Thyroid gland (tissue), 4 donors: ENCODE measurements at places on chromosomes 7 and 10. TPM values are rescaled to one million over a fixed set of nuclear protein-coding genes. Genes with fewer than 3 reads are reported as not detected.

The GPR26 gene
- not detected for total RNA-seq

- H3K27me3 ChIP-seq, result no peaks in the 10 kb centered on the region
- no peak for DNase-seq
- peaks cover 9% of the 10 kb centered on the region for H3K4me1 ChIP-seq
- no peak overlapping the region for H3K4me3 ChIP-seq
Observed at GRCh38 chr7:117269417-117269816, 53.4 kb downstream of the WNT2 start.

DNA sequence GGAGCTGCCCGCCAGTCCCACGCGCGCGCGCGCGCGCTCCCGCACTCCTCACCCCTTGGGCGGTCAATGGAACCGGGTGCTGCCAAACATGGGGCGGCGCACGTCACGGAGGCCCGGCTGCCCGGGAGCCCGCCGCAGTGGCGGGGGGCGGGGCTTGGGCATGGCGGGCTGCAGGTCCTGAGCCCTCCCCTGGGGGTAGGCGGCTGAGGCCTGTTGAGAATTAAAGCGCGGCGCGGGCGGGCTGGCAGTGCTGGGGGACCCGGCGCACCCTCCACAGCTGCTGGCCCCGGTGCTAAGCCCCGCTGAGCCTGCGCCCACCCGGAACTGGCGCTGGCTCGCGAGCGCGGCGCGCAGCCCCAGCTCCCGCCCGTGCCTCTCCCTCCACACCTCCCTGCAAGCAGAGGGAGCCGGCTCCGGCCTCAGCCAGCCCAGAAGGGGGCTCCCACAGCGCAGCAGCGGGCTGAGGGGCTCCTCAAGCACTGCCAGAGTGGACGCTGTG, 634.2 kb downstream of the ANKRD7 start:
- no peaks in the 10 kb centered on the region for H3K27me3 ChIP-seq
- peak; percentile 5 for DNase-seq
- H3K4me3 ChIP-seq, result no peak overlapping the region
- no peaks in the 10 kb centered on the region for H3K36me3 ChIP-seq
- no peaks in the 10 kb centered on the region for H3K4me1 ChIP-seq

The ENO4 gene
- total RNA-seq, result 1.8 TPM

- H3K27ac ChIP-seq, result no peak overlapping the region
- no peaks in the 10 kb centered on the region for H3K36me3 ChIP-seq
- DNase-seq, result no peak
- H3K4me3 ChIP-seq, result no peak overlapping the region
- peaks cover 16% of the 10 kb centered on the region for H3K4me1 ChIP-seq
Observed at GRCh38 chr10:30861221-30861620, 170.4 kb downstream of the ZNF438 start.

DNA sequence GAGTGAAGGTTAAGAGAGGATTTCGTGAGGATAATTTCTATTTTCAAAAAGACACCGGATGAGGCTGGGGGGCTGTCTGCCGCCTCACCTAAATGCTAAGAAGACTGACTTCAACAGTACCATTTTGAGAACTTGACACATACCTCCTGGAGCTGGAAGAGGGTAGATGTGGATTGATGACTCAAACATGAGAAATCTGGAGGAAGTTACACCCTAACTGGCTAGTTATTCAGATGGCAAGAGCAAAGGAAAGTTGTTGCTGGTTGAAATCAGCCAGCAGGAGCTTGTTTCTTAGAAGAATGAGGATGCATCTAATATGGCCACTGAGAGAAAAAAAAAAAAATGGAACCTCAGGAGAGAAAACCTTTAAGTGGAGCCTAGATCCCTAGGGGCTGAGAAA, 76.2 kb upstream of the KIAA1217 start:
- no peaks in the 10 kb centered on the region for H3K27me3 ChIP-seq
- no peak for DNase-seq
- no peak overlapping the region for H3K27ac ChIP-seq
- H3K4me3 ChIP-seq, result no peak overlapping the region
- H3K4me1 ChIP-seq, result peaks cover 57% of the 10 kb centered on the region
- no peaks in the 10 kb centered on the region for H3K36me3 ChIP-seq

DNA sequence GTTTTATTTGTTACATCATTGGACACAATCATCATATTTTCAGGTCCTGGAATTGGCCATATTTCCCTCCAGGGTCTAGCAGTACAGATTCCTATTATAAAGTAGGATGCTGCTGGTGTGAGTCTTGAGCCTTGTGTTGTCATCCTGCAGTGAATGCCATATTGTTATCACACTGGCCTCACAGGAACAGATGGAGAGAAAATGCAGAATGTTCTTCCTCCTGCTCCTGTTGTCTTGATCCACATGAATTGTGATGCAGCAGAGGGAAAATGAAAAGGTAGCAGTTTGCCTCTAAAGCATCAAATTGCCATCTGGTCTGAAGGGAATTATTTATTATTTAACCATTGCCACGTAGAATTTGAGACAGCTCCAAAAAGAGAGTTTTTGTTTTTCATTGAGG, 248.6 kb downstream of the GPAM start:
- H3K4me1 ChIP-seq, result no peaks in the 10 kb centered on the region
- no peak overlapping the region for H3K4me3 ChIP-seq
- H3K27ac ChIP-seq, result no peak overlapping the region
- H3K36me3 ChIP-seq, result no peaks in the 10 kb centered on the region
- H3K27me3 ChIP-seq, result no peaks in the 10 kb centered on the region

DNA sequence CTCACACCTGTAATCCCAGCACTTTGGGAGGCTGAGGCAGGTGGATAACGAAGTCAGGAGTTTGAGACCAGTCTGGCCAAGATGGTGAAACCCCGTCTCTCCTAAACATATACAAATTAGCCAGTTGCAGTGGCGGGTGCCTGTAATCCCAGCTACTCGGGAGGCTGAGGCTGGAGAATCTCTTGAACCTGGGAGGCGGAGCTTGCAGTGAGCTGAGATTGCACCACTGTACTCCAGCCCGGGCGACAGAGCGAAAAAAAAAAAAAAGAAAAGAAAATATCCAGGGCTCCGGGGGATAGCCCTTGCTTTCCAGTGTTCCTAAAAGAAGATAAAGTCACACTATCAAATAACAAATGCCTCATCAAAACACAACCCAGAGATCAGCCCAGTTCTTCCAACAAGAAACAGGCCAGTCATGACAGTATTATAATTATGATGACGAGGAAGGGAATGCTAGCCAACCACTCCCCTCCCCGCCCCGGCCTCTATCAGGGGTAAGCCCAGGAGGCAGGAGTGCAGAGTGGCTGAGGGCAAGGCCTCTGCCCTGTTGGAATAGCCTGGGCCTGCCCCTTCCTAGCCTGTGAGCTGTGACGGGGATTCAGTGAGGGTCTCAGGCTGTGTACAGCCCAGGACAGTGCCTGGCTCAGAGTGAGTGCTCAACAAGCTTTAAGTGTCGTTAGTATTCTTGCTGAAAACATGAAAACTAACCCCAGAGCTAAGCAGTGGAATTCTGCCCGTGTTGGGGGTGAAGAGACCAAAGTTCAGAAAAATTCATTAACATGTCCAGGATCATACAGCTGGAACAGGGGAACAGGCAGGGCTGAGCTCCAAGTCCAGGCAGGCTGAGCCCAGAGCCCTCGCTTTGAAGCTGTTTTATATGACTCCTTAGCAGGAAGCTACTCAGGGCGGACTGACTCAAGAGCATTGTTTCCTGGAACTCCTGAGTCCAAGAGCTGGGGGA, 54.3 kb downstream of the FAM241B start:
- H3K4me3 ChIP-seq, result no peak overlapping the region
- peaks cover 28% of the 10 kb centered on the region for H3K4me1 ChIP-seq
- no peaks in the 10 kb centered on the region for H3K27me3 ChIP-seq
- DNase-seq, result peak; percentile 48

DNA sequence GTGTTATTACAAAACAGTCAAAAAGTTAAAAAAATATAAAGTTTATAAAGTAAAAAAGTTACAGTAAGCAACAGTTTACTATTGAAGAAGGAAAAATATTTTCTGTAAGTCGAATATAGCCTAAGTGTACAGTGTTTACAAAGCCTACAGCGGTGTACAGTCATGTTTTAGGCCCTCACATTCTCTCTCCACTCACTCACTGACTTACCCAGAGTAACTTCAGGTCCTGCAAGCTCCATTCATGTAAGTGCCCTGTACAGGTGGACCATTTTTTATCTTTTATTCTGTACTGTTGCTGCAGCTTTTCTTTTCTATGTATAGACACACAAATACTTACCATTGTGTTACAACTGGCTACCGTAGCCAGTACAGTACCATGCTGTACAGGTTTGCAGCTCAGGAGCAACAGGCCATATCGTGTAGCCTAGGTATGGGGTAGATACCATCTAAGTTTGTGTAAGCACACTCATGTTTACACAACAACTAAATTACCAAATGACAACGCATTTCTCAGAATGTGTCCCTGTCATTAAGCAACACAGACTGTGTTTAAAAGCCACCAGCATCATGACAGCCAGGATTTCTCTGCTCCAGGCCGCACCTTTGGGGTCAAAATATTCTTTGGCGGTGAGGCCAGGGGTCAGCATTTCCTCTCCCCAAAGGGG, 67.2 kb downstream of the DLG5 start:
- DNase-seq, result no peak
- peaks cover 62% of the 10 kb centered on the region for H3K4me1 ChIP-seq
- H3K4me3 ChIP-seq, result no peak overlapping the region
- H3K27ac ChIP-seq, result peak overlapping the region; percentile 74
- H3K36me3 ChIP-seq, result no peaks in the 10 kb centered on the region
- no peaks in the 10 kb centered on the region for H3K27me3 ChIP-seq

DNA sequence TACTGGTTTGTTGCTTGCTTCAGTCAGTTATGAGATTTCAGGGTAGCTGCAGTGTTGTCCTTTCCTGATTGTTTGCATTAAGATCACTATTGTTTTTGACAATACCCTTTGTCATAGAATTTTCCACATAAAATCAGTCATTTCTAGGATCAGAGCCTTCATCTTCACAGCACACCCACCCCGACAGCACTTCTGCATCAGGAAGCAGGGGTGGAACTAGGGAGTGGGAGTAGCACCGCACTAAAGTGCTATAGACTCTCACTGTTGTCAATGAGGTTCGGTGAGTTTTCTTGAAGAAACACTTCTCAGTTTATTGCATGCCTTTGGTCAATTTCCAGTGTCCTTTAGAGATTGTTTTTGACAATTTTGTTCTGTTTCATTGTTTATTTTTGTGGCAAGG, 632.5 kb downstream of the AUTS2 start:
- H3K4me1 ChIP-seq, result no peaks in the 10 kb centered on the region
- no peaks in the 10 kb centered on the region for H3K36me3 ChIP-seq
- no peak overlapping the region for H3K4me3 ChIP-seq
- no peak for DNase-seq
- no peaks in the 10 kb centered on the region for H3K27me3 ChIP-seq

- H3K36me3 ChIP-seq, result no peaks in the 10 kb centered on the region
- no peaks in the 10 kb centered on the region for H3K27me3 ChIP-seq
- peaks cover 9% of the 10 kb centered on the region for H3K4me1 ChIP-seq
- DNase-seq, result no peak
- no peak overlapping the region for H3K4me3 ChIP-seq
Observed at GRCh38 chr7:91055219-91055618, 209.0 kb upstream of the FZD1 start.

The ZNF655 gene
- total RNA-seq, result 144 TPM
